ENCODE measurements at places on chromosomes 7 and 10. TPM values are rescaled to one million over a fixed set of nuclear protein-coding genes. Genes with fewer than 3 reads are reported as not detected.
A peak's percentile ranks its signal among the peaks of the same experiment; 100 is the strongest.

GRCh38 chr7:80264769-80265495, 130.3 kb downstream of the GNAI1 start:
- no peaks in the 10 kb centered on the region for H3K4me1 ChIP-seq
- H3K4me3 ChIP-seq = no peak overlapping the region
- no peaks in the 10 kb centered on the region for H3K36me3 ChIP-seq
- no peak for DNase-seq

DNA sequence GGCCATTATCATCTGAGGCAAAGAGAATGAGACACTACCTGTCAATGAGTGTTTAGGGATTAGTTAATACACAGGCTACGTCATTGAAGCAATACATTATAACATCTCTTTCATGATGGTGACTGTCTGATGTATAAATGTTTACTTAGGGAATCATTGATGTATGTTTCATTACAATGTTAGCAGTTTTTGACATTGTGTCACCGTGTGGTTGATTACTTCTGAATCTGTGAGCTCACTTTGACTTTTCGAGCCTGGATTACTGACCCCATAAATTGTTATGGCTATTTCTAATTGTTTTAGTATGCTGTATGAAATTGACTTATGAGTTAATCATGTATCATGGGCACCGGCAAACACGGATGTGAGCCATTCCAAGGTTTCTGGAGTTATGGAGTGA, 494.0 kb downstream of the MAGI2 start:
- H3K4me3 ChIP-seq = no peak overlapping the region
- H3K27me3 ChIP-seq = no peaks in the 10 kb centered on the region
- H3K4me1 ChIP-seq = no peaks in the 10 kb centered on the region
- no peak overlapping the region for H3K27ac ChIP-seq
- no peak for DNase-seq

GRCh38 chr10:60425392-60426110, 35.9 kb upstream of the ANK3 start:
- H3K4me3 ChIP-seq = no peak overlapping the region
- no peak for DNase-seq
- no peaks in the 10 kb centered on the region for H3K4me1 ChIP-seq
- no peaks in the 10 kb centered on the region for H3K27me3 ChIP-seq

- no peaks in the 10 kb centered on the region for H3K4me1 ChIP-seq
- H3K27ac ChIP-seq = no peak overlapping the region
- H3K27me3 ChIP-seq = no peaks in the 10 kb centered on the region
Observed at GRCh38 chr7:113996405-113996804, 77.6 kb upstream of the PPP1R3A start.

DNA sequence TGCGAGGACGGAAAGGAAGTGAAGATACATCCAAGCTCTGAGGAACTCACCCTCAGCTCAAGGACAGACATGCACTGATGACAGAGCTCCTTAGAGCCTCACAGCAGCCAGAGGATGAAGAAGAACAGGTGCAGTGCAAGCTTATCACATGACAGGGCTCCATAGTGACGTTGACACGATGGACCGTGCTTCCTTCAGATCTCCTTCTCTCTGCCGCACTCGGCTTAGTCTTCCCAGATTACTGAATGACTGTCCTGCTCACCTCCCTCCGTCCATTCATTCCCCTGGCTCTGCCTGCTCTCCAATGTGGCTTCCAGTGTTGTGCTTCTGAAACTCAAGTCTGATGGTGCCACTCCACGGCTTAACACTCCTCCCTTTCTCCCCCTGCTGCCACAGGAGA, 161.5 kb upstream of the PFKP start:
- H3K4me3 ChIP-seq = no peak overlapping the region
- no peak overlapping the region for H3K27ac ChIP-seq
- no peaks in the 10 kb centered on the region for H3K27me3 ChIP-seq
- no peaks in the 10 kb centered on the region for H3K4me1 ChIP-seq
- H3K36me3 ChIP-seq = no peaks in the 10 kb centered on the region
- DNase-seq = no peak

DNA sequence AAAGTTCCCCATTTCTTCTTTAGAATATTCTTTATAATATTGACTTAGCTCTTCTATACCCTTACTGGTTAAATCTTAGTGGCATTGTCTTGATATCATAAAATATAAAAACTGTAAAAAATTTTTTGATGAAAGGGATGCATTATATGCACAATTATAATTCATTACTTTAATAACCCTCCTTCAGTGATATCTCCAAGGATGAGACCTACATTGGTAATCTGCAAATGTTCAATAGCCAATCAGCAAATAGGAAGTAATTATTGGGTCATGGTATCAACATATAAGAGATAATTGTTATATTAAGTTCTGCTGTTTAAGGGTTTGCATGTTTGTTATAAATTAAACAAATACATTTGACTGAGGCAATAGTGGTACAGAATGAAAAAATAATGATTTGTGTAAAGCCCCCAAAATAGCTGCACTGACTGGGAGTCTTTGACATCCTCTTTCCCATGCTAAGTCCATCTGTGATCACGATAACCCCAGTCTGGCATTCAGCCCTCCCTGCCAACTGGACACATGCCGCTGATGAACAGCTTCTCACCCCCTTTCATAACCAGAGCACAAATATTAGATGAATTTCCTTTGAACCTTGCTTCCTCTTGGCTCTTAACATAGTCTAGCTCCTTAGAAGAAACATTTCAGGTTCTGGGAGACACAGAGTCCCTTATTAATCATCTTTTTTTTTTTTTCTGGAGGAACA, 169.5 kb downstream of the CPED1 start:
- H3K27ac ChIP-seq = no peak overlapping the region
- DNase-seq = no peak
- no peaks in the 10 kb centered on the region for H3K27me3 ChIP-seq
- no peaks in the 10 kb centered on the region for H3K36me3 ChIP-seq
- H3K4me3 ChIP-seq = no peak overlapping the region
- H3K4me1 ChIP-seq = no peaks in the 10 kb centered on the region

GRCh38 chr7:51198654-51199053, 118.0 kb downstream of the COBL start:
- H3K36me3 ChIP-seq = no peaks in the 10 kb centered on the region
- no peaks in the 10 kb centered on the region for H3K27me3 ChIP-seq
- no peak overlapping the region for H3K4me3 ChIP-seq
- DNase-seq = no peak
- H3K27ac ChIP-seq = no peak overlapping the region
- no peaks in the 10 kb centered on the region for H3K4me1 ChIP-seq

- DNase-seq = peak; percentile 39
- H3K27ac ChIP-seq = no peak overlapping the region
- no peaks in the 10 kb centered on the region for H3K27me3 ChIP-seq
- H3K4me1 ChIP-seq = peaks cover 8% of the 10 kb centered on the region
Observed at GRCh38 chr10:132373241-132373955, 23.6 kb upstream of the PWWP2B start.

IKZF1 gene
- total RNA-seq = 19.0 TPM

MRC1 gene
- 301 TPM for total RNA-seq

C7orf57 gene
- total RNA-seq = not detected

TPK1 gene
- 9.3 TPM for total RNA-seq

IL15RA gene
- 14.7 TPM for total RNA-seq
